ENCODE measurements at places on chromosomes 16 and 17.

DNA sequence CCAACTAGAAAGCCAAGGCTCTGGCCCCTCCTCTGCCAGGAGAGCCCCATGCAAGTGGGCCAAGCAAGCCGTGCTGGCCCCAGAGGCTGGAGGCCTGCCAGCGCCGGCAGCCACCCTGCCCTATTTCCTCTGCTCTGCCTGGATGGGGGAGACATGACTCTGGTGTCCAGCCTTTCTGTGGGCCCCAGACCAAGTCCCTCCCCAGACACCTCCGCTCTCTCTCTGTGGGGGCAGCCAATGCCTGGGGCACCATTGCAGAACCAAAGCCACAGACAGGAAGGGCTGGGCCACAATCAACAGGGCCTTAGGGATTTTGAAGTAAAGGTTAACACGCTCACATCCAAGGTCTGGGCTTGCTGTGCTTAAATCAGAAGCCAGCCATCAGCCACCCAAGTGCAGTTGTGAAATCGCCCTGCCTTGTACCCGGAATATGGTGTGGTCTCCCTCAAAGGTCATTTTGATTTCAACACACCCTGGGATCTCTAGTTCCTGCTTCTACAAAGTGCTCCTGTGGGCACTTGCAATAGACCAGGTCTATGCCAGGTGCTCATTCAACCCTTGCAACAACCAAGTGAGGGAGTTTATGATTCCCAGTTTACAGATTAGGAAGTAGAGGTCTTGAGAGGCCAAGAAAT, 63.5 kb upstream of the TEX2 start:
- no peak for DNase-seq

DNA sequence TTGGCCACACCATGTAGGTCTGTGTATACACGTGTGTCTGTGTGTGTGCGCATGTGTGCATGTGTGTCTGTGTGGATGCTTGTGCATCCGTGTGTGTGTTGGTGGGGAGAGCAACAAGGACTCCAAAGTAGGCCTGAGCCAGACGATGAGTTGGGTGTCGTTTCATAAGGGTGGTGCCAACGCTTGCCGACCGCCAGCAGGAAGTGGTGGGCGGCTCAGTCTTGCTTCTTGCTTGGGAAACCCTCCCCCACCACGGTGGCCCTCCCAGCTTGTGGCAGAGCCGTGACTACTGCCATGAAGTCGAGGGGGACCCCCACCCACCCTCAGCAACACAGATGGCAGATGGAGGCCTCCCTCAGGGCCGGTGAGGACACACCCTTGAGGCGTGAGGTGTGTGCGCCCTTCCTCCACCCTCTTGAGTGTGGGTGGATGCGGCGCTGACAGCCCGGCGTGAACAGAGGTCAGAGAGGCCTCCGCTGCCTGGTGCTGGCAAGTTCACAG, 17.5 kb downstream of the SBK1 start:
- peak; percentile 61 for DNase-seq

DNA sequence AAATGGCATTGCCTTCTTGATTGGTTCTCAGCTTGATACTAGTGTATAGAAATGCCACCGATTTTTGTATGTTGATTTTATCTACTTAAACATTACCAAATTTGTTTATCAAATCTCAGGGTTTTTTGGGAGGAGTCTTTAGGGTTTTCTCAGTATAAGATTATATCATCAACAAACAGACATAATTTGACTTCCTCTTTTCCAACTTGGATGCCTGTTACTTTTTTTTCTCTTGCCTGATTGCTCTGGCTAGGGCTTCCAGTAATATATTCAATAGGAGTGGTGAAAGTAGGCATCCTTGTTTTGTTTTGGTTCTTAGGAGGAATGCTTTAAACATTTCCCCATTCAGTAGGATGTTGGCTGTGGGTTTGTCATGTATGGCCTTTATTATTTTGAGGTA, 29.1 kb downstream of the EFCAB13 start:
- DNase-seq, result no peak

DNA sequence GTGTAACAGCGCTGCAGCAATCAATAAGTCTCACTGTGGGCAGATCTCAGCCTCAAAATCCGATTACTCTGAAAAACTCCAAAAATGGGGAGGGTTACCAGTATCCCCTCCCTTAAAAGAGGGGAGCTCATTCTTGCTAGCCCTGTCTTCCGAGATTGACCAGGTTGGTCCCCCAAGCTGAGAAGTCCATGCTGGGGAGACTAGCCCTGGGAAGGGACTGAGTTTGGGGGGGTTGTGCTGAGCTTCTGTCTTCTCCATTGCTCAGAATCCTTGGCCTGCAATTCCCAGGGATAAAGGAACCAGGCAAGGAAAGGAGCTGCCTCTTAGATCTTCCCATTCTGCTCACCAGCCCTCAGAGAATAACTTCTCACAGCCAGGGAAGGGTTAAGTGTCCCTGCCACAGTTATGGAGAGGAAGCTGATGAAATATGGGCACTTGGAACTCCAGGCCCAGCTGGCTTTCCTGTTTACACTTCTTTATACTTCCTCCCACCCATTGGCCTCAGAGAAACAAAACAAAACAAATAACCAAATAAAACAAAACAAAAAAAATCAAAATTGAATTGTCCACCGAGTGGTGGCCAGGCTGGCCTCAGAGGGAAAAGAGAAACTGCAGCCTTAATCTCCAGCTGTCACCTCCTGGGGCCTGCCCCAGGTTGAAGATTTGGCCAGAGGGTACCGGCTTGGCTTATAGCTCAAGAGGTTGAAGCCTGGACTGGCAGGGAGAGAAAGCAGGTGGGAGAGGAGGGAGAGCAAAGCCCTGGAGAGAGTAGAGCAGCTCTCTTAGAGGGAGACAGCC, 2.6 kb downstream of the HOXB3 start:
- DNase-seq, result no peak

DNA sequence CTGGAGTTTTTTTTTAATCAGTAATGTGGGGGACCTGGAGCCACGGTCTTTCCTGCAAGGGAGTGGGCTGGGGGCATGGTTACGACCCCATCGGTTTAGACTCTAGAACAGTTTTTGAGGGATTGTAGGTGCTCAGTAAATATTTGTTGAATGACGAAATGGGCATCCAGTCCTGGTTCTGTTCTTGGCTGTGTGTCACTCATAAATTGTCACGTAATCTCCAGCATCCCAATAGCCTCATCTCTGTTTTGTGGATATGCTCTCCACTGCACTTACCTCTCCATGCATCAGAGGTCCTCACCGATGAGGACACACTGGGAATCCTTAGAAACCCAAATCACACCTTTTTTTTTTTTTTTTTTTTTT, 497 bp upstream of the SLC38A7 start:
- DNase-seq, result no peak

DNA sequence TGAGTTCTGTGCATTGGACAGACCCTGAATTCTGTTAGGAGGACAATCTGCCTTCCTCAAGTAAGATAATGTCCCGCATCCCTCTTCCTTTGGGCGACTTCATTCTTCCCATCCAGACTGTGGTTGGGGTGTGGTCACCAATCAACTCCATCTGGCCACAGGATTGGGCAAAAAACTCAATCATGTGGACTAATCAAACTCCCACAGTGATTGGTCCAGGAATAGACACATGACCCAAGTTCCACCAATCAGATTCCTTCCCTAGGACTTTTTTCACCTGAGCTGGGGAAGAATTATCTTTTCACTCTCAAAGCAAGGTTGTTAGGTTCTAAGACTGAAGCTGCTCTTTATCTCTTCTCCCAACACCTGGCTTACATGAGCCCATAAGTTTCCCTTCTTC, 13.2 kb upstream of the NKD1 start:
- DNase-seq, result no peak

DNA sequence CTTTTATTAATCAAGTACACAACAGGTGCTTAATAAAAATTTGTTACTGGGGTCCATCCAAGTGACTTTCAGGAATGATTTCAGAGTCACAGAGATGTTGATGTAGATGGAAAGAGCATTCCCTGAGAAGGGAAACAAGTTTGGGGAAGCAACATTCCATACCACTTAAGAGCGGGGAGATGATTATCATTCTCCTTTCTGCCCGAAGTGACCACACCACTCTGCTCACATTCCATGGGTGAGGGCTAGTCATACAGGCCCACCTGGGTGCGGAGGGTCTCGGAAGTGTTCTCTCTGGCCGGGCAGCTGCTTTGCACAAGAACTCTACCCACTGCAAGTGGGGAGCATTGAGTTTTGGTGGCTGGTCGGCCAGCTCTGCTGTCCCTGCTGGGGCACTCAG, 231.4 kb downstream of the SNX29 start:
- no peak for DNase-seq
